ENCODE measurements at places on chromosomes 7 and 10.

DNA sequence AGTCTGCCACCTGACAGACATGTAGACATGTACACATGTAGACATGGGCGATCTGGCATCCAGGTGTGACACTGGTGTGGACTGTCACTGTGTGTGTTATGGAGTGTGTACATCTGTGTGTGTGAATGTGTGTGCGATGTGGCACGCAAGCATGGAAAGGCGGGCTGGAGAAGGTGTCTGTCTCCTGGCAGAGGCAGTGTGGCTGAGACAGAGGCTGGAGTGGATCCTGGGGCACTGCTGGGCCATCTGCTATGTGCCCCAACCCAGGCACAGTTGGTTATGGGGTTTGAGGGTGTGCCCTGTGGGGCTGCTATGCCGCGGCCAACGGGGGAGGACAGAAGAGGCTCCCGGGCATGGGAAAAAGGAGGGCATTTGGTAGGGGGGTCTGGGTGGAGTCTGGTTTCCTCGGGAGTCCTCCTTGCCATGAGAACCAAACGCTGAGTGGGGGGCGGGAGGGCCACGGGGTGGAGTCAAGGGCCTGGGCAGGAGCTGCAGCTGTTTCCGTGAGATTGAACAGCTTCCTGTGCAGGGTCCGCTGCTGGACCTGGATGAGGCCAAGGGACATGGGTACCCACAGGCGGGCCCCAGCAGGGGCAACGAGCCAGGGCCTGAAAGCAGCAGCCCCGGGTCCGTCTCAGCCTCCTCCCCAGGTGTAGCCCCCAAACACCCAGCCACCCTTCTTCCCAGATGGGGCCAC is 1.3 kb downstream of the ELN start:
- no peak for DNase-seq

DNA sequence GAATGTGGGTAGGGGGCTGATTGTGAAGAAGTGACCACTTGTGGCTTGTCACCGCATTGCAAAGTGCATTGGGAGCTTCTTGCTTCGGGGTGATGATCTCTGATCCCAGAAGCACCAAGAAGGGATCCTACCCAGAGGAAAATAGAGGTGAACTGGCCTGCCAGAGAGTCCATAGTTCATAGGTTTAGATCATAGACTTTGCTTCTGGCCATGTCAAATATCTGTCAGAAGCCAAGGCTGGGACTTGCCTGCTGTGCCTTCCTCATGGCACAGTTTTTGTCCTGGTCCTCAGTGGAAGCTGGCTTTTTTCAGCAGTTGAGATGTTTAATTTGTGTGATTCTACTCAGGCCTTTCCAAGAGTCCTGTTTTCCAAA is 1.1 kb downstream of the ZSWIM8 start:
- DNase-seq = no peak

DNA sequence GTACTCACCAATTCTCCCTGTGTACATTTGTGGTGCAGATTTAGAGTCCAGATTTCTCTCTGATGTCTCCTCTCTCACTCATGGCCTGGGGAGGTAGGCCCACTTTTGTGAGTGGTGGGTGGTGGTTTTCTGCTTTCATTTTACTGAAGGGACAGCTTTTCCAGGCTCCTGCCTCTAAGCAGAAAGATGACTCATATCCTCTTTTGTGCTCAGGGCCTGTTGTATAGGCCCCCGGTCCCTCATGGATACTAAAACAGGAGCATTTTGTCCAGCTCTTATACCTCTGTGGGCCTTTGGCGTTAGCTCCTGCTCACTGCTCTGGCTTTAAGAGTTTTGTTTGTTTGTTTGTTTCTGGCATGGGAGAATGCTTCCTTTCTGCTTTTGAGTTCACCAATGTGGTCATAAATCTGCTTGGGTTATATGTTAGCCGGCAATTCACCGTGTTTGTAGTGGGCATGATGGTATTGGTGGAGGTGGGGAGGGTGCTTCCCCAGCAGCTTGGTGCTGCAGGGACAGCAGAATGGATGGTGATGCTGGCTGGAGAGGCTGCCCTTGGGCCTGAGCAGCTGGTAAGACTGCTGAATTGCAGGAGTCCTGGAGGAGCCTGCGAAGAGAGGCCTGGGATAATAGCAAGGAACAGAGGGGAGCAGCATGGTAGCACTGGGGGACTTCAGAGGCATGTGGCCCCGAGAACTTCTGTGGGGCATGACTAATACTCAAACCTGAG is 468.7 kb downstream of the RPS24 start:
- no peak for DNase-seq

DNA sequence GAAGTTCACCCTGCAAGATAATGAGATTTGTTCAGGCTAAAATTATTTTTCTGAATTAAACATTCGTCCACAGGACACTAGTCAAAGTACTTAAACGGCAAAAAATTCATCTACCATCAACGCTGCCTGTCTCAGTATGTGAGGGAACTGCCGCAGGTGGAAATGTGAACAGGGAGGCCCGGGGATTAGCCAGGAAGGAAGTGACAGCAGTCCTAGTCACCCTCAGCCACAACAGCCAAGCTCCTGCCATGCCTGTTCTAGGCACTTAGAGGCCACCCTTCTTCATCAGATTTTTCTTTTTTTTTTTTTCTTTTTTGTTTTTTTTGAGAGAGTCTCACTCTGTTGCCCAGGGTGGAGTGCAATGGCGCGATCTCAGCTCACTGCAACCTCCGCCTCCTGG is 9.4 kb downstream of the NUDT5 start:
- DNase-seq = no peak

DNA sequence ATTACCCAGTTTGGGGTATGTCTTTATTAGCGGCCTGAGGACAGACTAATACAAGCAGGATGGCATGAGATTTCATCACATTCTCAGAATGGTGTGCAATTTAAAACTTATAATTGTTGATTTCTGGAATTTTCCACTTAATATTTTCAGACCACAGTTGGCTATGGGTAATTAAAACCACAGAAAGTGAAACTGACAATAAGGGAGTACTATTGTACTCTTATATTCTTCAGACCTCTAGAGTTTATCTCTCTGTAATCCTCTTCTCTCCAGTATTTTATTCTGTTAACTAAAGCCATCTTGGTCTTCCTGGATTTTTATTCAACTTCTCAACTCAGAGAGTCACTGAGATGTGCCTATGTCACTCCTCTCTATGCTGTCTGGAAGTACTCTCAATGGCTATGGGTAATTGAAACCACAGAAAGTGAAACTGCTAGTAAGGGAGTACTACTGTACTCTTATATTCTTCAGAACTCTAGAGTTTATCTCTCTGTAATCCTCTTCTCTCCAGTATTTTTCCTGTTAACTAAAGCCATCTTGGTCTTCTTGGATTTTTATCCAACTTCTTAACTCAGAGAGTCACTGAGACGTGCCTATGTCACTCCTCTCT is 118.3 kb downstream of the PPP1R17 start:
- no peak for DNase-seq

DNA sequence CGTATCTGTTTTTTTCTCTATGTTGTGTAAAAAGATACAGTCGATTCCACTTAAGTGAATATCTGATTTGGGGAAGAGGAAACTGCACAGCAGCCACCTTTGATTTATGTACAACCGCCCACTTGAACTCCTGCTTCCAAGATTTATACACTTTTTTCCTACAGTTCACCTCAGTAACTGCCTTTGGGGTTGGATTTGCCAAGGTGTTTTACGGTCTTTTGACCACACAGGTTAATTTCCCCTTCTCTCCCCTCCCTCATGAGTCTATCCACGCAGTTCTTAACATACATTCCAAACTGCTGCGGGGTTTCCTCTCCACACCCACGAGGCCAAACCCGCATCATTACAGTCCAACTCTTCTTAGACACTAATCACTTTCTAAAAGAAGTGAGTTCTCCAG is 277.0 kb downstream of the USP6NL start:
- no peak for DNase-seq

GRCh38 chr10:58757352-58758065 is 244.8 kb downstream of the BICC1 start:
- DNase-seq = no peak
